ENCODE measurements at places on chromosomes 6 and 20. TPM values are rescaled to one million over a fixed set of nuclear protein-coding genes. Genes with fewer than 3 reads are reported as not detected.

Gene HCK
- polyA plus RNA-seq: 3.5 TPM

GRCh38 chr6:71321314-71321713 lies 32.7 kb downstream of the OGFRL1 start:
- no peak for DNase-seq

Gene ME1
- polyA plus RNA-seq: 1.6 TPM

DNA sequence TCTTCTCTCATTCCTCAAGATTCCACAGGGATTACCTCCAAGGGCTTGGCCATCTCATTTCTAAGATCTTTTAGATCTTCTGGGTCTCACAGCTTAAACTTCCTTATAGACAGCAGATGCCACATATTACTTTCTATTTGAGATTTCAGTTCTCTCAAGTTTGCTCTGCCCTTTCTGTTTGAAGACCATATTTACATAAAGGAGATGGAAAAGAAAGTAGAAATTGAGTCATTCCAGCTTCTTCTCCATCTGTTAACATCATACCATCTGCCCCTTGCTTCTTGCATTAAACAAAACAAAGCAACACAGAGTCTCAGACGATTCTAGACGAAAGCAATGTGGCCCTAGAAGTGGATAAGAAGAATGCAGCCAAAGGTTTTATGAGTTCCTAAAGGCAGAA lies 203.4 kb downstream of the TTLL2 start:
- DNase-seq: no peak

DNA sequence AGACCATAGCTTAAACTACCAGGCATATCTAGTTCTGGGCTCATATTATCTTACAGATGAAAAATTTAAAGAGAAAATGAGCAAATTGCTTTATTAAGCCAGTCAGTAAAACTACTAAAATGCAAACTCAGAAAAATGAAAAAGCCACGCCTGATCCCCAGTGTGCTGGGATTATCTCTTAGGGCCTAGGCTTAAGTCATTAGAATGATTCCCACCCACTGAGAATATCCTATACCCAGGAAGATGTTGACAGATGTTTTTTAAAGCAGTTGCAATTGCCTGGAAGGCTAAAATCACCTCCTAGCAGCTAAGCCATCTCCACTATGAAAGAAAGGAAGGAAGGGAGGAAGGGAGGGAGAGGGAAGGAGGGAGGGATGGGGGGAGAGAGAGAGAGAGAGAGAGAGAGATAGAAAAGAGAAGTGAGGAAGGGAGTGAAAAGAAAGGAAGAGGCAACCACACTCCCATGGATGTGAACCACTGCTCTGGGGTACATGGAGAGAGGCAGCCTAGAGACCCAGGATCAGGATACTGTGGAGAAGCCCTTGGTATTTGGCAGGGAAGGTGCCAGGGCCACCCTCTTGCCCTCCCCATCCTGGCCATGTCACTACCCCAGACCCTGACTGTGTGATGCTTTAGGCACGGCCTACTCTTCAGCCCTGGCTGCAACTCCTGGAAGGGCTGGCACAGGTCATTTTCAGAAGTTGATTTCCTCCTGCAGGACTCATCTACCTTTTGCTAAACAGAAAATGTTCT lies 21.9 kb downstream of the NEDD9 start:
- DNase-seq: no peak

- DNase-seq: no peak
Measured at GRCh38 chr6:63140114-63140513, 71.2 kb upstream of the FKBP1C start.

Gene OR12D3
- not detected for polyA plus RNA-seq

Gene SEL1L2
- polyA plus RNA-seq: not detected

GRCh38 chr20:12180107-12180661 lies 262.5 kb downstream of the BTBD3 start:
- no peak for DNase-seq
